T-helper 17 cell (primary cell): ENCODE measurements at places on chromosomes 1 and 21.

GRCh38 chr1:240613356-240614142 lies 1.6 kb upstream of the GREM2 start:
- H3K4me1 ChIP-seq: peaks cover 41% of the 10 kb centered on the region
- peak overlapping the region; percentile 99 for H3K4me3 ChIP-seq
- no peak for DNase-seq
- H3K27ac ChIP-seq: peak overlapping the region; percentile 99
- no peaks in the 10 kb centered on the region for H3K27me3 ChIP-seq
- H3K36me3 ChIP-seq: peaks cover 3% of the 10 kb centered on the region

DNA sequence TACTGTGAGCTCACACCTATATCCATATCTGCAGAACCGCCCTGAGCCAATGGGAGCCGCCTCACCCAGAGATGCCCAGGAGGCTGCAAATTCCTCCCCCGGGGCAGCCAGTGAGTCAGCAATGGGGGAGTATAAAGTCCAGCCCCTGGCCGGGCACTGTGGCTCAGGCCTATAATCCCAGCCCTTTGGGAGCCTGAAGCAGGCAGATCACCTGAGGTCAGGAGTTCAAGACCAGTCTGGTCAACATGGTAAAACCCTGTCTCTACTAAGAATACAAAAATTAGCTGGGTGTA lies 5.0 kb upstream of the CLCNKB start:
- H3K4me3 ChIP-seq: no peak overlapping the region
- no peak overlapping the region for H3K27ac ChIP-seq
- peaks cover 4% of the 10 kb centered on the region for H3K36me3 ChIP-seq
- DNase-seq: no peak
- H3K4me1 ChIP-seq: peaks cover 3% of the 10 kb centered on the region

DNA sequence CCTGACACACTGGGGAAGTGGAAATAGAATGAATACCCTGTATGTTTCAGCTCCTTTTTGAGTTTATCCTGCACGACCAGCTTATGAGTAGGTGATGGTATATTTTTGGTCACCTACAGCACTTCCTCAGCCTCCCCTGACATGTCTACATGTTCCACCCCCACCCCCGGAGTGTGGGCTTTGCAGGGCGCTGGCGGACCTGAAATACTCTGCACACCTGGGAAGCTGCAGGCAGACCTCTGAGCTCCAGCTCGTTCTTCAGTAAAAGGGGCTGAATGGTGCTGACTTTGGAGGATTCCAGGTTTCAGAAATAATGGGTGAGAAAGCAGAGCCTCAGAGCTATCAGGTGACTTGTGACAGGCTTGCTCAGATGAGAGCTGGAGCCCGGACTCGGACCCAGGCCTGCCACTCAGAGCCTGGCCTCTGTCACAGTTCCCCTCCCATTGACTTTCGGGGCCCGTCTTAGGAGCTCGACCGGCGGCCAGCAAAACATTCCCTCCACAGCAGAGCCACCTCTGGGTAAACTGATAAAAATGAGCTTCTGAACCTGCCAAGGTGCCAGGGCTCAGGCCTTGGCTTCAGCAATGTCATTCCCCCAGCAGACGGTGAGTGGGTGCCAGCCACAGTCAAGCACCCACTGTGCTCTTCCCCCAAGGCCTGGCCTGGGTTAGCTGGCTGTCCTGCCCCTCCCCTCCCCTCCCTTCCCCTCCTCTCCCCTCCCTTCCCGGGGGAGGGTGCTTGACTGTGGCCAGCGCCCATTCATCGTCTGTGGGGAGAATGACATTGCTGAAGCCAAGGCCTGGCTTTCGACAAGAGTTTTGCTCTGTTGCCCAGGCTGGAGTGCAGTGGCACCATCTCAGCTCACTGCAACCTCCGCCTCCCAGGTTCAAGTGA lies 30.1 kb downstream of the DOP1B start:
- no peak for DNase-seq
- H3K36me3 ChIP-seq: peaks cover 6% of the 10 kb centered on the region
- no peak overlapping the region for H3K27ac ChIP-seq
- H3K27me3 ChIP-seq: no peaks in the 10 kb centered on the region
- no peak overlapping the region for H3K4me3 ChIP-seq
- H3K4me1 ChIP-seq: peaks cover 12% of the 10 kb centered on the region

DNA sequence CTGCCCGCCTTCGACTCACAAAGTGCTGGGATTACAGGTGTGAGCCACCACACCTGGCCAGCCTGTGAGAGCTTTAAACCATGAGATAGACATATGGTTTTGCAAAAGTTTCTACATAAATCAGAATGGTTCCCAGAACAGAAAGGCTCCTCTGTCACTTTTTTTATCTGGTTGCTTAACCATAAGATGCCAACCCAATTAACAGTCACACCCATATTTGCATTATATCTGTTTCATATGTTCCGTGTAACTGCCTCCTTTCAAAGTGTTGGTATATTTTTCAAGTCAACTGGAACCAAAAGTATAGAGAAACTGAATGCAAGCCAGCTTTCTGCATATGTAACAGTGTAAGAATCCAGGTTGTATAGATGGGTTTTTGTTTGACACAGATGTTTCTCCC lies 23.7 kb upstream of the RCC1 start:
- H3K4me1 ChIP-seq: peaks cover 4% of the 10 kb centered on the region
- H3K27ac ChIP-seq: no peak overlapping the region
- H3K36me3 ChIP-seq: peaks cover 2% of the 10 kb centered on the region
- no peaks in the 10 kb centered on the region for H3K27me3 ChIP-seq
- H3K4me3 ChIP-seq: no peak overlapping the region
- DNase-seq: no peak

- DNase-seq: no peak
- H3K4me1 ChIP-seq: no peaks in the 10 kb centered on the region
- no peaks in the 10 kb centered on the region for H3K36me3 ChIP-seq
- no peak overlapping the region for H3K27ac ChIP-seq
- no peak overlapping the region for H3K4me3 ChIP-seq
Measured at GRCh38 chr1:177913762-177914540, 55.9 kb downstream of the SEC16B start.

DNA sequence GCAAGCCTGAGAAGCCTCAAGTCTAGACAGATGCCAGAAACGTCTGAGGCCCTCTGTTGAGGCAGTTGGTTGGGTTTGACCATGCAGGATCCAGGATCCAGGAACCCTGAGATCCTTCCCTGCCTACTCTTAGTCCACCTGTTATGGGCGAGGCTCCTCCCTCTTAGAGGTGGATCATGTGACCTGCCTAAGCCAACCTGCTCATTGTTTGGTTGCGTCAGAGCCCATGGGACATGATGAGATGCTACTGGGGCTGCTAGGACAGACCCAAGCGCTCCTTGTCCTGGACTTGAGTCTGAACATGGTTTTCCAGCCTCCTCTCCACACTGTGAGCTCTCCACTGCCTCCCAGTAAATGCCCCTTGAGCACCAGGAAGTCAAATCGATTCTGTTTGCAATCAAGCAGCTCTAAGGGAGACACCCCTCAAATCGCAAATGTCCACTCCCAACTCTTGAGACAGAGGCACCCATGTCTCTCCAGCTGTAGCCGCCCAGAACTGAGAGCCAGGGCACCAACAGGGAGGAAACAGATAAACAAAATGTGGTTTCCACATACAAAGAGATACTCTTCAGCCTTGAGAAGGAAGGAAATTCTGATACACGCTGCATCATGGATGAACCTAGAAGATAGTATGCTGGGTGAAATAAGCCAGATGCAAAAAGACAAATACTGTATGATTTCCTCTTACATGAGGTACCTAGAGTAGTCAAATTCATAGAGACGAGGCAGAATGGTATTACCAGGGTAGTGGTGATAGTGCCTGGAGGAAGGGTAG lies 31.7 kb upstream of the WNT4 start:
- peaks cover 11% of the 10 kb centered on the region for H3K27me3 ChIP-seq
- H3K36me3 ChIP-seq: no peaks in the 10 kb centered on the region
- H3K27ac ChIP-seq: no peak overlapping the region
- no peak overlapping the region for H3K4me3 ChIP-seq

GRCh38 chr1:16237343-16237830 lies 404 bp upstream of the CPLANE2 start:
- no peaks in the 10 kb centered on the region for H3K27me3 ChIP-seq
- peak overlapping the region; percentile 91 for H3K27ac ChIP-seq
- H3K4me3 ChIP-seq: peak overlapping the region; percentile 93
- peaks cover 18% of the 10 kb centered on the region for H3K4me1 ChIP-seq
- no peaks in the 10 kb centered on the region for H3K36me3 ChIP-seq

- no peaks in the 10 kb centered on the region for H3K4me1 ChIP-seq
- DNase-seq: no peak
- H3K4me3 ChIP-seq: no peak overlapping the region
- no peak overlapping the region for H3K27ac ChIP-seq
- no peaks in the 10 kb centered on the region for H3K27me3 ChIP-seq
- no peaks in the 10 kb centered on the region for H3K36me3 ChIP-seq
Measured at GRCh38 chr21:24617819-24618218, 989.5 kb downstream of the MRPL39 start.

- H3K27me3 ChIP-seq: peaks cover 28% of the 10 kb centered on the region
- H3K36me3 ChIP-seq: peaks cover 2% of the 10 kb centered on the region
- DNase-seq: no peak
- peaks cover 2% of the 10 kb centered on the region for H3K4me1 ChIP-seq
- no peak within 1 kb of the TSS for H3K4me3 ChIP-seq
- H3K27ac ChIP-seq: no peak within 1 kb of the TSS
Measured at GRCh38 chr1:46174448-46175231, at the start of gene TSPAN1. TSPAN1 (plus strand) TSS chr1:46175087; CDS start chr1:46181108, 6,021 bp downstream.

- no peaks in the 10 kb centered on the region for H3K4me1 ChIP-seq
- H3K4me3 ChIP-seq: no peak overlapping the region
- DNase-seq: no peak
- H3K27ac ChIP-seq: no peak overlapping the region
- H3K27me3 ChIP-seq: peaks cover 22% of the 10 kb centered on the region
Measured at GRCh38 chr1:165228676-165229075, 127.8 kb downstream of the LMX1A start.

- H3K27me3 ChIP-seq: peaks cover 17% of the 10 kb centered on the region
- H3K27ac ChIP-seq: no peak overlapping the region
- no peaks in the 10 kb centered on the region for H3K36me3 ChIP-seq
- no peak for DNase-seq
Measured at GRCh38 chr1:76891931-76892622, 24.8 kb downstream of the ST6GALNAC5 start.

- peaks cover 25% of the 10 kb centered on the region for H3K36me3 ChIP-seq
- H3K4me3 ChIP-seq: peak overlapping the region; percentile 97
- H3K27ac ChIP-seq: peak overlapping the region; percentile 96
- peaks cover 8% of the 10 kb centered on the region for H3K27me3 ChIP-seq
Measured at GRCh38 chr1:149928401-149928724, 760 bp upstream of the SF3B4 start.

GRCh38 chr1:10621906-10622305 lies 147.2 kb downstream of the PEX14 start:
- DNase-seq: no peak
- no peak overlapping the region for H3K27ac ChIP-seq
- no peak overlapping the region for H3K4me3 ChIP-seq
- H3K27me3 ChIP-seq: no peaks in the 10 kb centered on the region
- H3K36me3 ChIP-seq: no peaks in the 10 kb centered on the region

GRCh38 chr1:84896279-84896678 lies 3.3 kb upstream of the LPAR3 start:
- peaks cover 6% of the 10 kb centered on the region for H3K36me3 ChIP-seq
- no peak overlapping the region for H3K27ac ChIP-seq
- no peak for DNase-seq
- H3K4me3 ChIP-seq: no peak overlapping the region
- peaks cover 10% of the 10 kb centered on the region for H3K4me1 ChIP-seq

- H3K36me3 ChIP-seq: no peaks in the 10 kb centered on the region
- no peaks in the 10 kb centered on the region for H3K4me1 ChIP-seq
- no peak overlapping the region for H3K4me3 ChIP-seq
- no peaks in the 10 kb centered on the region for H3K27me3 ChIP-seq
Measured at GRCh38 chr1:215890438-215890837, 323.3 kb downstream of the KCTD3 start.
